ENCODE measurements at places on chromosomes 6 and 20. TPM values are rescaled to one million over a fixed set of nuclear protein-coding genes. Genes with fewer than 3 reads are reported as not detected.

- no peak for DNase-seq
These were observed 1156.9 kb upstream of the MAP3K7 start for GRCh38 chr6:91743756-91744155.

DNA sequence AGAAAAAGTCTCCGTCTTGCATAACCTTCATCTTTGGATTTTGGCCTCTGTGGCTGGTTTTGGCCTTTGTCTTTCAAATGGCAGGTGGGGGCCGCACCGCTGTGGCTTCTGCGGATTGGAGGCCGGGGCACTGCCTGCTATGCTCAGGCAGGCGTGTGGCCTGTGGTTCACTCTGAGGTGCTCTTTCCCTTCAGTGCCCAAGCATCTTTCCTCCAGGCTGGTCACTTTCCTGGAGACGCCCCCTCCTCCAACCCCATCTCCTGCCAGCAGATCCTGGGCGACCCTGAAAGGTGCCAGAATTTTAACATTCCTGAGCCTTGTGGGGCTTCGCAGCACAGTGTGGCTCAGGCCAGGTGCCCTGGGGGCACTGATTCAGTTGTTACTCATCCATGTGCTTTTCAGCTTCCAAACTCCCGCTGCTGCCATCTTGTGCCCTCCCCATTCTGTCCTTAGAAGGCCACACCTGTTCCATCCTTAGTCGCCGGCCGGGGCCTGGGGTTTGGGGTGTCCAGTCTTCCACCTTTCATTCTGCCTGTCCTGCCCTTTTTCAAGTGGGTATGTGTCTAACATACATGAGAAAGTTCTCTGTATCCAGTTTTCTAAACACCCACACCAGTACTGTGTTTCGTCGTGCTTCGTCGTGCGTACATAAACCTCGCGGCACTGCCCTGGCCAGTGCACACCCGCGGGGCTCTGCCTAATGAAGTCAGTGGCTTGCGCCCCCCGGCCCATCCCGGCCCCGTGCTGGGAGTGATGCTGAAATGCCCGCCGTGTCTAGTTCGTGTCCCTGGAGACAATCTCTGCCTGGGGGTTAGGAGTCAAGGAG lies 12.1 kb downstream of the SS18L1 start:
- DNase-seq = peak; percentile 83

DNA sequence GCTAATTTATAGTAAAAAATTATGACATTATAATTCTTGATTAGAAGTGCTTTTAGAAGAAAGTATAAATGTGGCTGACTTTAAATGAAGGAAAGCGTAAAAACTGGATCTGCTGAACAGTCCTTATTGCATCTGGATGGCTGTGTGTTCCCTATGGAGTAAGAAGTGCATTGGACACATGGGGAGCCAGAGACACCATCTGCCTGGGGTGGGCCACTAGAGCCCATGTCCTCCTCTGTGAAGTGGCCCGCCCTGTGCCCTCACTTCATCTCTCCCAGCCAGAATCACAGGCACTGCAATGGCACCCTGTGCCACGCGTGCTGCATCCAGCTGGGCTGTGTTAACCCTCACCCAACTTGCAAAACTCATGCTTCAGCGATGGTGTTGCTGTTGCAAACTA lies 13.2 kb upstream of the SFT2D1 start:
- no peak for DNase-seq

DNA sequence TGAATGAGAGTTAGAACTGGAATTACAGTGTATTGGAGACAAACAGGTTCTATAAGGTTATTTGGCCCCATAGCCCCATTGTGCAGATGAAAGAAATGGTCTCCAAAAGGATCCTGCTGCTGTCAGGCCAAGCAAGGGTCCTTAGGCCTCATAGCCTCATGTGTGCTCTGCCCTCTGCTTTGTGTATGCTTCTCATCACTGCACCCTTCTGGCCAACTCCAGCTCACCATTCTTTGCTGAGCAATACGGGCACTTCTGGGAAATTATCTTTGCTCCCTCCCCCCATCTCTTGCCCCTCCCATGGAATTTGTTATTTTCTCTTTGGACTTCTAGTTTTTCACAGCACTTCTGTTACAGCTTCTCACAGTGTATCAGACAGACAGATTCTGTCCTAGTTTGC lies 298.8 kb downstream of the FOXA2 start:
- no peak for DNase-seq

DNA sequence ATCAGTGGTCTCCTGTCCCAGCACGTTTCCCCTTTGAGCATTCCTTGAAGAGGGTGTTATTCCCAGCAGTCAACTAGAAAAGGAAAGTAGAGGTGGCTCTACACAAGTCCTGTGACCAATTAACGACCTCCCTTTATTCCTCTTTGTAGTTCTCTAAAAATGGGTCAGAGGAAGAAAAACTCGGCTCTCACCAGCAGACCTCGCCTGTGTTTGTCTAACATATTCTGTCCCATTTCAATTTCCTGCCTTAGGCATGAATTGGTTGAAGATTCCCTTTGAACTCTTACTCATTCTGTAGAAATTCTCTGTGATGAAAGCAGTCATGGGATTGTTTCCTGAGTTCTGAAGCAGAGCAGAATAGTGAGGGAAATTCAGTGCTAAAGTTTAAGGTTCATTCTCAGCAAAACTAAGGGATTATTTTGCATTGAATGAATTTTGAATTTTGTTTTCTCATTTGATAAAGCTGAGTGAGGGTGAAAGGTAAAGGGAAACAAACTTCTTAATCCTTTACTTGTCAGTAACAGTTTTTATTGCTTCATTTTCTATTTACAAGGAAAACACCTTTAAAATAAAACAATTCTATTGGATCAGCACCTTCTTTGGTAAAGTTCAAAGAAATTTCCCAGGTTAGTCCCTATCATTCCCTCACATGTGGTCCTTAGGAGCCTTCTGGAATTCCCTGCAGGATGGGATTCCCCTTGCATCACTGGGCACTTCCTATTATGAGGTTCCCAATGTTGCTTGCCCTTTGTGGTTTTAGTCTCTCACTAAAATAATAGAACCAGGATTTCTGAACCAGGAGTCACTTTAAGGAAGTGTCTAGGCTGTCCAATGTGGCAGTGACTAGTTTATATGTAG lies 105.8 kb downstream of the SLX4IP start:
- DNase-seq = peak; percentile 90

DNA sequence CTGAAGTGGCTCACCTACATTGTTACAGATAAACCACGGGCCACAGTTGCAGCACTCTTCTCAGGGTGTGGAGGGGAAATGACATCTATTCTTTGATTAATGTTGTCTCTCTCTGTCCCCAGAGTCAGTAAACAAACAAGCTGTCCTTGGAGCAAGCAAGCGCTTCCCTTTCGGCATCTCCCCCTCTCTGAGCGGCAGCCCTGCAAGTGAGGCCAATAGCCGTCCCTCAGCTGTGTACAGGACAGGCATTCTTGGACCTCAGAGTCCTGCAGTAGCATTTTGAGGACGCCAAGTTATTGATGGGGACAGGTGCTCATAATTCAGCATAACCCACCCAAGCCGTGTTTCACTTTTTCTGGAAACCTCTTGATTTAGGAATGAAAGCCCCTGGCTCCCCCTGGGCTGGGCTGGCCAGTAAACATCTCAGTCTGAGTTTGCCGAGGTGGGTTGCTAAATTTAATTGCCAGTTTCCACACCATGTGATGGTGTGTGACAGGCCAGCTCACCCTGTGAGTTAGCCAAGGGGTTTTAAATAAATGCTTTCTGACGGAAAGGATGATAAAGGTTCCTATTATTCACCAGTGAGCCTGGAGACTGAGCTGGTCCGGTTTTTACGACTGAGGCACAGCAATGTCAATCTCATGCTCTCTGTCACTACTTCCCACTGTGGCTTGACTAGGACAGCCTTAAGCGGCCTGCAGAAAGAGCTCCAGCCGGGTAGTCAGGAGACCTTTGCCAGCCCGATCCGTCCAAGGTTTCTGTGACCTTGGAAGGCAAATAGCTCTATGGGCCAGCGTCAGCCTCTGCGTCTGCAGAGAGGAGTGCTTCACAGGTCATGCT lies 214.8 kb upstream of the RREB1 start:
- no peak for DNase-seq

Gene LKAAEAR1
- total RNA-seq = not detected

- no peak for DNase-seq
These were observed 801 bp upstream of the KIFC1 start for GRCh38 chr6:33390767-33391277.

DNA sequence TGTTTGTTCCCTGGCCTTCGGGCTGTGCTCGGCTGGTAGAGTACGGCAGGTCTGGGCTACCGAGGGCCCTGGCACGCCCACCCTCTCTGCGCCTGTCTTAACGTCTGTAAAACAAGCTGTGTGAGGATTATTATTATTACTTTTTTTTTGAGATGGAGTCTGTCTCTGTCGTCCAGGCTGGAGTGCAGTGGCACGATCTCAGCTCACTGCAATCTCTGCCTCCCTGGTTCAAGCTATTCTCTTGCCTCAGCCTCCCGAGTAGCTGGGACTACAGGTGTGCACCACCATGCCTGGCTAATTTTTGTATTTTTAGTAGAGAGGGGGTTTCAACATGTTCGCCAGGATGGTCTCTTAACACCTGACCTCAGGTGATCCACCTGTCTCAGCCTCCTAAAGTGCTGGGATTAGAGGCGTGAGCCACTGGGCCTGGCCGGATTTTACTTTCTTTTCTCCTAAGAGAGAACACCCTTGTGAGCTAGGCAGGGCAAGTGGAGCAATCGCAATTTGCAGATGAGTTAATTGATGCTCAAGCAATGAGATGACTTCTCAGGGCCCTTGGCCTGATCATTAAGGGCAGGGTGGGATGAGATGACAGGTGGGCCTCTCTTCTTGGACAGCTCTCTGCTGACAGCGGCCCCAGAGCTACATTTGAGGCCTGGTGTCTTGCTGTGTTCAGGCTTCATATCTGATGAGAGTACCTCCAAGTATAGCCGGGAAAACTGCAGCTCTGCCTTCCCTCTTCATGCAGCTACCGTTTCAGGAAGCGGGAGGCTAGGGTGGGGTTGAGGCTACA lies 859 bp upstream of the SMIM29 start:
- no peak for DNase-seq

GRCh38 chr6:102197211-102197610 lies 803.7 kb downstream of the GRIK2 start:
- no peak for DNase-seq

- DNase-seq = peak; percentile 40
These were observed 456.7 kb downstream of the NKAIN2 start for GRCh38 chr6:124260337-124260736.

DNA sequence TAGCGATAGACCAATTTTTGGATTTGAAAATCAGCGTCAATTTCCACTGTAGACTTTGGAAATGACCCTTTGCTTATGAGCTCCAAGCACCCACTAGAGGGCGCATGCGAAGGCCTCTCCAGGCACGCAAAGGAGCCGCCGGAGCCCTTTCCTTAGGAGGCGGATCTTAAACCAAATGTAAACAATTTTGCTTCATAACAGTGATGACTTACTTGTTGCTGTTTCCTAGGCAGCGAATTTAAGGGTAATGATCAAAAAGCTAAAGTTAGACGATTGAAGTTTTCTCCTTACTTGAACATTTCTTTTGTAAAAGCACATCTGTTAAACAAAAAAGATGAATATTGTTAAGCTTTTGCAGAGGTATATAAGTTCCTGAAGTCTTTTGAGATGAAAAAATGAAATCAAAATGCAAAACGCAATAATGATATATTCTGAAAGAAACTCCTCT lies 29.2 kb upstream of the EXOC2 start:
- DNase-seq = peak; percentile 65

DNA sequence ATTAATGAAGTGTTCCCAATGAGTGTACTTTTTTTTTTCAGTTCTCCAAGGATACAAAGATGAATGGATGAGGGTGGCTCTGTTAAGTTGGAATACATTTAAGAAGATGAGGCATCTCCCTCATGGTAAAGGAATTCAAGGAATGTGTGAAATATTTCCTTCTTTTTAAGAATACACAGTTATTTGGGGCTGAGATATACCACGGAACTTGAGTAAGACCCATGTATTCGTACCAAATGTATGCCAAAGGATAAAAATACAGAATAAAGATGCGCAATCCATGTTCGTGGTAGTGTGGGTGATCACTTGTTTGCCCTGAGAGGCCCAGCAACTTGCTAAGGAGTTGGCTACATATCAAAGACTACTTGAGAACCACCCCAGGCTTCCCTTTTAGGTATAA lies 164.2 kb upstream of the TCF21 start:
- no peak for DNase-seq

DNA sequence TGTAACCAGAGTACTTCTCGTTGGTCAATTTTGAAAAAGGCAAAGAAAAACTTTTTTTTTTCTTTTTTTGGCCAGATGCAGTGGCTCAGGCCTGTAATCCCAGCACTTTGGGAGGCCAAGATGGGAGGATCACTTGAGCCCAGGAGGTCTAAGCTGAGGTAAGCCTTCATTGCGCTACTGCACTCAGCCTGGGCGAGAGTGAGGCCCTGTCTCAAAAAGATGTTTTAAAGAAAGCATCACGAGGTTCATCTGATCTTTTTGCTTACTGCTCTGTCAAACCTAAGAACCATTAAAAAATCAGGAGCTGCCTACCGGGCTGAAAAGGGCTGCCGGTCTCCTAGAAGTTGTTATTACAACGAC lies 607 bp downstream of the LYRM2 start:
- no peak for DNase-seq

- DNase-seq = no peak
These were observed 67.5 kb upstream of the FUT9 start for GRCh38 chr6:95948324-95948723.

GRCh38 chr6:125974214-125974866 lies 12.0 kb upstream of the TRMT11 start:
- peak; percentile 37 for DNase-seq

Gene BPIFB1
- not detected for total RNA-seq

- no peak for DNase-seq
These were observed 18.8 kb upstream of the NTSR1 start for GRCh38 chr20:62689861-62690260.

Measured in mammary epithelial cell (primary cell).